Vagina (tissue), 2 donors: ENCODE measurements at places on chromosomes 13 and 19.
A peak's percentile ranks its signal among the peaks of the same experiment; 100 is the strongest.

GRCh38 chr13:94387047-94387446, 92.4 kb downstream of the DCT start:
- H3K36me3 ChIP-seq, result no peaks in the 10 kb centered on the region
- H3K27ac ChIP-seq, result no peak overlapping the region
- H3K27me3 ChIP-seq, result no peaks in the 10 kb centered on the region
- no peak for DNase-seq
- no peaks in the 10 kb centered on the region for H3K4me1 ChIP-seq

GRCh38 chr13:93955904-93956303, 523.6 kb downstream of the DCT start:
- no peak overlapping the region for H3K27ac ChIP-seq
- no peak overlapping the region for H3K4me3 ChIP-seq
- H3K27me3 ChIP-seq, result no peaks in the 10 kb centered on the region
- no peak for DNase-seq

- H3K4me3 ChIP-seq, result peak overlapping the region; percentile 59
- H3K4me1 ChIP-seq, result peaks cover 38% of the 10 kb centered on the region
- peak overlapping the region; percentile 36 for H3K27ac ChIP-seq
Measured at GRCh38 chr19:16661480-16662034, 618 bp downstream of the TMEM38A start.

DNA sequence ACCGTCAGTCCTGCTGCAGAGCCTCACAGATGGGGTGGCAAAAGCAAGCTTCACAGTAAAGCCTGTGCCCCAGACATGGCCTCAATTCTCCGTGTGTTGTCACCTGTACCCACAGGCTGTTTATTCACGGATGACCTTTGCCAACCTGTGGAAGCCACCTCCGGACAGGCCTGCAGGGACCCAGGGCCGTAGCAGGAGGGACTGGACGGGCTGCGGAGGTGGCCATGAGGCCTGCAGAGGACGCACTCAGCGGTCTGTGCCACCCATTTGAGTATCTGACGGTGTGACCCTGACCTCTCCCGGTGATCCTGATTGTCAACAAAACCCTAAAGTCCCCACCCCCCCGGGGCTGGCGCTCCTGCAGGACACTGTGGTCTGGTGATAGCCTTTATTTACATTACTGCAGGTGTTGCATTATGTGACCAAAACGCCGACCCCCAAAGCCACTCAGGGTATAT, 7.8 kb upstream of the KLF16 start:
- H3K4me1 ChIP-seq, result peaks cover 43% of the 10 kb centered on the region
- no peak overlapping the region for H3K4me3 ChIP-seq
- H3K27me3 ChIP-seq, result no peaks in the 10 kb centered on the region
- H3K27ac ChIP-seq, result no peak overlapping the region
- DNase-seq, result no peak

DNA sequence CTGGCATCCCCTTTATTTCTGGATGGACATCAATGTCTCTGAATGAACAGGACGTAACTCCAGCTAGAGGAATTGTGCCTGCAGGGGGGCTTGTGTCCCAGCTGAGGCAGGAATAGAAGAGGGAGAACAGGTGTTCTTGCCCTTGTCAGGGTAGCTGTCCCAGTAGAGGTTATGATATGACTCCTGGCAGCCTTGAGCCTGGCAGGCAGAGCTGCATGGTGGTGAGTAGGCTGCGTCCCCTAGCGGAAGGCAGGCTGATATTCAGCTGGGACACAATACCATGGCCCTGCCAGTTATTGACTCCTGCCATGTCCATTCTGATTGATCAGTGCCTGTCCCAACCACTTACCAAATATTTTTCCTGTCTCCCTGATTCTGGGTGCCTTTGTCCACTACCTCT, 197.2 kb downstream of the RAP2A start:
- H3K27ac ChIP-seq, result no peak overlapping the region
- no peaks in the 10 kb centered on the region for H3K36me3 ChIP-seq
- H3K27me3 ChIP-seq, result no peaks in the 10 kb centered on the region
- no peaks in the 10 kb centered on the region for H3K4me1 ChIP-seq
- H3K4me3 ChIP-seq, result no peak overlapping the region
- DNase-seq, result no peak

DNA sequence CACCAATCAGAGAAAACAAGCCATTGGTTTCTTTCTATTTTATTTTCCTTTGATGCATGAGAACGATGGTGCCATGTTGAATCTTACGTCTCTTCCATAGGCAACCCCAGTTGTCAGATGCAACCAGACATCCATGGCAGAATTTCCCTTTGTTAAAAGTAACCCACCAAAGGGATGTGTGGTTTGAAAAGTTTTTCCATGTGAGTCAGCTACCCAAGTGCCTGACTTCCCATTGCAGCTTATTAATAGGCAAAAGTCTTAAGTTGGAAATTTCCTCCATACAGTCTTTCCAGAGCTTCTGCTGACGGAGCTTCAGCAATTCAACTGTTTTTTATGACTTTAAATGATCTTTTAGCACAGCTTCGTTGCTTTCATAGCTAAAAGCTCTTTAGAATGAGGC, 73.8 kb upstream of the FAM216B start:
- no peaks in the 10 kb centered on the region for H3K4me1 ChIP-seq
- H3K27me3 ChIP-seq, result no peaks in the 10 kb centered on the region
- no peaks in the 10 kb centered on the region for H3K36me3 ChIP-seq
- DNase-seq, result no peak
- no peak overlapping the region for H3K27ac ChIP-seq

DNA sequence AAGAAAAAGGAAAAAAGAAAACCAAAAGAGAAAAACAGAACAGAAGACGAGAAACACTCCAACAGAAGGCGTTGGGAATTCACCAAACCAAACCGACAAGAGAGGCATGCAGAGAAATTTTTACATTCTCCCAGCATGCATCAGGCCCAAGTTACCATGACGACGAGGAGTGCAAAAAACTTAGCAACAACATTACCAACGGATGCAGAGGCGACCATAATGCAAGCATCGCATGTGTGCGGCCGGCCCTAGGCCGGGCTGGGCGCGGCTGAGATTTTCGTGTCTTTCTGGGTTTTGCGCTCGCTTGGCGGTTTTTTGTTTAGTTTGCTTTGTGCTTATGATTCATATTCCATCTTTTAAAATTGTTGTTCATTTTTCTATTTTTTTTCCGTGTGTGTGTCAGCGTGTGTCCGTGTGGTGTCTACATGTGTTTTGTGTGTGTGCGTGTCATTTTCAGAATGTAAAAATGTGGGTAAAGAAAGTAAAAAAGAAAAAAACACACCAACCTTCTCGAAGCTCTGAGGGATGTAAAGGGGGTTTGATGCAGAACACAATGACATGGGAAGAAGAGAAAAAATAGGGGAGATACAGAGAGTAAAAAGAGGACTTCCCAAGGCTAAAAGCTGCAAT, 84.9 kb downstream of the PTPRS start:
- H3K36me3 ChIP-seq, result peaks cover 6% of the 10 kb centered on the region
- H3K4me1 ChIP-seq, result peaks cover 10% of the 10 kb centered on the region
- H3K27me3 ChIP-seq, result no peaks in the 10 kb centered on the region
- DNase-seq, result no peak
- no peak overlapping the region for H3K4me3 ChIP-seq
- no peak overlapping the region for H3K27ac ChIP-seq

DNA sequence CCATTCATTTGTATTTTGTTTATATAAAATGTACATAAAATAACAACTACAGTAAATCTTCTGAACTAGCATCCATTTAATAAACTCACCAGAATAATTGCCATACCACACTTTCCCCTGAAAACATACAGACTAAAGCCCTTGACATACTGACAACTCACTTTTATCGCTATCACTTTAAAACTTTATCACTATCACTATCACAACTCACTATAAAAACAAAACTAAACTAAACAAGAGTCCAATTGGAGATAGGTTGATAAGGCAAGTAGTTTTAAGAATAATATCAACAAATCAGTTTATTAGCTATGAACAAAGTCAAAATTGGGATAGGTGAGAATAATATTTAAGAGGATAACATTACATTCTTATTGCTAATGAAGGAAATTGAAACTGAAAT, 108.9 kb downstream of the SLITRK6 start:
- H3K4me1 ChIP-seq, result no peaks in the 10 kb centered on the region
- no peak overlapping the region for H3K4me3 ChIP-seq
- no peak overlapping the region for H3K27ac ChIP-seq

- no peak overlapping the region for H3K27ac ChIP-seq
- no peaks in the 10 kb centered on the region for H3K27me3 ChIP-seq
- H3K36me3 ChIP-seq, result no peaks in the 10 kb centered on the region
- no peak for DNase-seq
Measured at GRCh38 chr13:97901716-97902115, 51.8 kb upstream of the IPO5 start.

GRCh38 chr19:3684817-3685410, 15.4 kb downstream of the PIP5K1C start:
- H3K27me3 ChIP-seq, result no peaks in the 10 kb centered on the region
- no peaks in the 10 kb centered on the region for H3K36me3 ChIP-seq
- no peak overlapping the region for H3K4me3 ChIP-seq
- no peak overlapping the region for H3K27ac ChIP-seq
- no peak for DNase-seq

- H3K36me3 ChIP-seq, result no peaks in the 10 kb centered on the region
- H3K27ac ChIP-seq, result no peak overlapping the region
- H3K27me3 ChIP-seq, result no peaks in the 10 kb centered on the region
- no peaks in the 10 kb centered on the region for H3K4me1 ChIP-seq
Measured at GRCh38 chr13:36046672-36047071, 84.5 kb downstream of the DCLK1 start.

DNA sequence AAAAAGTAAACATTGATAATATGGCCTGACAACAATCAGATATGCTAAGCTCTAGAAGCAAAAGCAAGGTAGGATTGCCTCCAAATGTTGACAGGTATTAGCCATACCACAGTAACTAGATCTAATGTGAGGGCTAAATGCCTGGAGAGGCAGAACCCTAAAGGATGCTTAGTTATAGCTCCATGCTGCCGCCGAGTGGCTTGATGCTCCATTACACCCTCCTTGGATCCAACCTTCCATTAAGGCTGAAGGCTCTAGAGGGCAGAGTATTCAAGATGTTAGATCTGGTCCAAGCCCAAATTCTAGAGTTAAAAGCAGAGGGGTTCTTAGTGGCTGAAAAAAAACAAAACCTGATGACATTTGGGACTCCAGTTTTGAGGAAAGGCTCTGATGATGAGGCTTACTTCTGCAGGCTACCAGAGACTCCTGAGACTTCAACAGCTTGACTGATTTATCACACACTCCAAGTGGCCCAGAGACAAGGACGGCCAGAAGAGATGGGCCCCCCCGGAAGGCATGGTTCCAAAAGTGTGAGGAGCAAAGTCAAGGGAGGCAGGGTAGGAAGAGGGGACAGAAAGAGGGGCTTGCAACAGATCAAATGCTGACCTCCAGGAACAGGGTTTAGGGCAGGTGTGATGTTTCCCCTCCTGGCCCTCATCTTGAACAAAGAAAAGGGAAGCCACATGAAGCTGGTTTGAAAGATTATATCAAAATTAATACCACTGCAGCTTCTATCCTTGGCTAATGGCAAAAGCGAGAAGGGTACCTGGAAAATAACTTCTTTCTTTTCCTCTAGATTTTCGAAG, 21.9 kb upstream of the CPB2 start:
- H3K4me3 ChIP-seq, result no peak overlapping the region
- H3K36me3 ChIP-seq, result no peaks in the 10 kb centered on the region
- no peaks in the 10 kb centered on the region for H3K27me3 ChIP-seq
- H3K27ac ChIP-seq, result no peak overlapping the region
- H3K4me1 ChIP-seq, result no peaks in the 10 kb centered on the region

DNA sequence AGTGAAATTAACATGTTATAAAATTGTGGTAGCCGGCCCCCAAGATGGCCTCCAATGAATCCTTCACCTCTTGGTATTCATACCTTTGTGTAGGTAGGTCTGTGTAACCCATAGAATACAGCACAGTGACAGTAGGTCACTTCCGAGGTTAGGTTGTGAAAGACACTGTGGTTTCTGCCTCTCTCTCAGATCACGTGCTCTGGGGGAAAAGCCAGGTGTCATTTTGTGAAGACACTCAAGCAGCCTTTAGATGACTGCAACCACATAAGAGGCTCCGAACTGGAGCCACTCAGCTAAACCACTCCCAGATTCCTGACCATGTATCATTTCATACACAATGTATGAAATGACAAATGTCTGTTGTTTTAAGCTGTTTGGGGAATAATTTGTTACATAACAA, 9.8 kb upstream of the USPL1 start:
- H3K27ac ChIP-seq, result no peak overlapping the region
- no peaks in the 10 kb centered on the region for H3K27me3 ChIP-seq
- H3K4me1 ChIP-seq, result peaks cover 18% of the 10 kb centered on the region
- H3K4me3 ChIP-seq, result no peak overlapping the region

- H3K4me3 ChIP-seq, result no peak overlapping the region
- no peak overlapping the region for H3K27ac ChIP-seq
- peaks cover 18% of the 10 kb centered on the region for H3K4me1 ChIP-seq
- DNase-seq, result no peak
- no peaks in the 10 kb centered on the region for H3K36me3 ChIP-seq
Measured at GRCh38 chr13:20170921-20171320, 10.1 kb upstream of the GJA3 start.

DNA sequence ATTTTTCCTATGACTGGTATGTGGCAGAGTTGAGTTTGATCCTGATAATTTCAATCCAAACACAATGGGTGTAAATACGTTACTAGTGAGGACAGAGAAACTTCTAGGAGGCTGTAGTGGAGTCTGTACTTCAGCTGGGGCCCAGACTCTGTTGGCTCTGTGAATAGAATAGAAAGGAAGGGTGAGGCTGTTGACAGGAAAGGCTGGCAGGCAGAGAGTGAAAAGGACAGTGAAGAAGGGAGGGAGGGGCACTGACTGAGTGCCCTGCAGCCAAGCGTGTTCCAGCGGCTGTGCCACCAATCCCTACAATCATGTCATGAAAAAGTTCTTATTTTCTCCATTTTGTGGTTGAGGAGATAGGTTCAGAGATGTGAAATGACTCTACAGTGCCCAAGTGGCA, 80.5 kb downstream of the MBNL2 start:
- H3K36me3 ChIP-seq, result no peaks in the 10 kb centered on the region
- H3K4me1 ChIP-seq, result peaks cover 85% of the 10 kb centered on the region
- H3K27ac ChIP-seq, result peak overlapping the region; percentile 31
- DNase-seq, result no peak
- no peak overlapping the region for H3K4me3 ChIP-seq

GRCh38 chr19:18292810-18293641, 11.6 kb upstream of the JUND start:
- no peaks in the 10 kb centered on the region for H3K27me3 ChIP-seq
- H3K36me3 ChIP-seq, result no peaks in the 10 kb centered on the region
- peaks cover 35% of the 10 kb centered on the region for H3K4me1 ChIP-seq
- peak overlapping the region; percentile 99 for H3K27ac ChIP-seq

DNA sequence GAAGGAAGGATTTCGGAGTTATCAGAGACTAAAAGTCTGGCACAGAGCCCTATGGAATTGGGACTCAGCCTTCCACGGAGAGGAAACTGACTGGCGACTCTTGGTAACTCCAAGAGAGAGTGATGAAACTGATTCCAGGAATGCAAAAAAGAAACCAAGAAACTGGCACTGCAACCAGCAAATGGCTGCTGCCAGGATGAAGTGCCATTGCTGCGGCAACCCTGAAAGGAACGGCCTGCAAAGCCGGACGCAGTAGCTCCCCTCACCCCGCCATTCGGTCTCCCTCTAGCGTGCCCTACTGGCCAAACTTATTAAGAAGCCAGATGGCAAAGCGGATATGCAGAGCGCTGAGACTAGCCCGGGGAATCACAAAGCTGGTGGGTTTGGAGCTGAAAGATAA, 236.0 kb downstream of the PCDH9 start:
- no peak overlapping the region for H3K27ac ChIP-seq
- H3K4me3 ChIP-seq, result no peak overlapping the region
- no peak for DNase-seq
- no peaks in the 10 kb centered on the region for H3K36me3 ChIP-seq

GRCh38 chr19:43441716-43442115, 23.7 kb downstream of the LYPD3 start:
- H3K36me3 ChIP-seq, result no peaks in the 10 kb centered on the region
- no peak for DNase-seq
- H3K27ac ChIP-seq, result no peak overlapping the region
- H3K4me3 ChIP-seq, result no peak overlapping the region

- no peak for DNase-seq
- no peak overlapping the region for H3K27ac ChIP-seq
- H3K4me1 ChIP-seq, result no peaks in the 10 kb centered on the region
- H3K36me3 ChIP-seq, result no peaks in the 10 kb centered on the region
Measured at GRCh38 chr13:101945435-101945834, 456.4 kb downstream of the FGF14 start.
